Amygdala (tissue), 56 donors: ENCODE measurements at places on chromosomes 12 and 14.
A peak's percentile ranks its signal among the peaks of the same experiment; 100 is the strongest.

DNA sequence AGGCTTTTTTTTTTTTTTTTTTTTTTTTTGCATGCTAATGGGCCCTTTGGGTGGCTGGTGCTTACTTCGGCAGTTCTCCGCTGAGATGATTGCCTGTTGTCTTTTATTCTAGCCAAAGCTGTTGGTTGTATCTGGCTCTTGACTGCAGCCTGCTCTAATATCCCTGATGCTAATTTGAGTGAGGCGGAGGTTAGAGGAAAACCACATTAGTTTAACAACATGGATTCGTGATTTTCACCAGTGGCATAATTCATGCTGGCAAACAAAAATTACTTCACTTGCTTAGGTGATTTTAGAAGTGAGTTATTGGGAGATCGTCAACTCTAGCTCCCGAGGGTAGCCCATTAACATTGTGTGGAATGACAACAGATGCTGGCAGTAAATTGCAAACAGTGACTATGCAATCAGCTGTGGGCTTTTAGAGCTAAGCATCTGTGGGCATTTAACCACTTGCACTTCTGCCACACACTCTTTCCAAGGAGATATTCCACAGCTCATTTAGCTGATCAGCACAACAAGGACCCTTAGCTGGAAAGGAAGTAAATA is 97.6 kb upstream of the ZDHHC17 start:
- no peak for DNase-seq

DNA sequence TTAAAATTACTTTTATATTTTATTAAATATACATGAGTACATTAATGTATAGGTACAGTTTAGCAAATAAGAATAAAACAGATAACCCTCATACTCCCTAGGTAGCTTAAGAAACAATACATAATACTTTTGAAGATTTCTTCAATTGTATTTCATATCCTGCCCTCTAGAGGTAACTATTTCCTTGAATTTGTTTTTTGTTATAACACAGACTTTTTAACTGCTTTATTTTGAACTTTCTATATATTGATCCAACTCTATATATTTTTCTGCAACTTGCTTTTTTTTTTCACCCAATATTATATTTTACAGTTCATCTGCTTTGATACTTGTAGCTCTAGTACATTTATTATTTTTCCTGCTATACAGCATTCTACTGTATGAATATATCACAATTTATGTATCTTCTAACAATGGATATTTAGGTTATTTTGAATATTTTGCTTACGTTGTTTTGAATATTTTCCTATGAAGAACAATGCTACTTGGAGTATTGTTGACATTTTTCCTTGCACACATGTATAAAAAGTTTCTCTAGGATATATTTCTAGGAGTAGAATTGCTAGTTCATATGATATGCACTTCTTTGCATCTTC is 72.8 kb upstream of the ABCD2 start:
- DNase-seq = no peak

GRCh38 chr14:66442953-66443571 is 43.1 kb upstream of the CCDC196 start:
- no peak for DNase-seq

GRCh38 chr12:21459474-21459873 is 22.0 kb downstream of the PYROXD1 start:
- DNase-seq = no peak

- no peak for DNase-seq
These were observed 1213.6 kb downstream of the GALC start for GRCh38 chr14:86779416-86779815.

GRCh38 chr12:132262256-132263060 is 66.9 kb downstream of the GALNT9 start:
- no peak for DNase-seq

DNA sequence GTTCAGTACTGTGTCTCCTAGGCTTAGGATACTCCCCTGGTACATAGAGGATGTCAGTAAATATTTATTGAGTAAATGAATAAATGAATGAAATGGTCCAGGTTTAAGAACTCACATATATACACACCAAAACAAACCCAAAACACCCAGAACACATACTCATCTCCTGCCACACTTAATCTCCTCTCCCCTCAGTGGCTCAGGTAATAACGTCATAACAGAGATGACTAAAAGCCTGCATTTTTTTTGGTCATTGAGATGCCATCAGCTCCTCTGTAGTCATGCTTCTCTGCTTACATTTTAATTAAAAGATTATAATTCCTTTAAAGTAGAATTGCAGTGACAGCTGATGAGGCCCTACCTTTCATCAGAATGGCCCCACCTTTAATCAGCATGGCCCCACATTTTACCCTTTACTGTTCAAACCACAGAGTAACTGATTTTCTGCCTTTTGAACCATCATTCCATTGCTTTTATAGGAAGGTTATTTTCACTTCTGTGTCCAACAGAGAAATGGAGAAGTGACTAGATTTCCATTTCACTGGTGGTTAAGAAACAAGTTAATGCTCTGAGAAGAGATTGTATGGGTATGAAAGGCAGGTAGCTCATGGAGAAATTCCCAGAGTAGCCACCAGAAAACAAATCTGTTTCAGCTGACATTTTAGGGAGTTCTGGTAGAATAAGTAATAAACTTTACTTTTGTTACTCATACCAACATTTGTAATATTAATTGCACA is 193.4 kb upstream of the ATP2B1 start:
- no peak for DNase-seq

GRCh38 chr12:126855768-126856167 is 1411.2 kb upstream of the TMEM132C start:
- DNase-seq = no peak

DNA sequence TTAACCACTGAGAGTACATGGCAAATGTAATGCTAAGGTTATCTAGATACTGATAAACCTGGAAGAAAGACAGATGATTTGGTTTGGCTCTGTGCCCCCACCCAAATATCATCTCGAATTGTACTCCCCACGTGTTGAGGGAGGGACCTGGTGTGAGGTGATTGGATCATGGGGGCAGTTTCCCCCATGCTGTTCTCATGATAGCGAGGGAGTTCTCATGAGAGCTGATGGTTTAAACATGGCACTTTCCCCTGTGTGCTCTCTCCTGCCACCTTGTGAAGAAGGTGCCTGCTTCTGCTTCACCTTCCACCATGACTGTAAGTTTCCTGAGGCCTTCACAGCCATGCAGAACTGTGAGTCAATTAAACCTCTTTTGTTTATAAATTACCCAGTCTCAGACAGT is 14.2 kb downstream of the NOXRED1 start:
- DNase-seq = no peak

GRCh38 chr12:98748463-98748862 is 103.4 kb downstream of the APAF1 start:
- no peak for DNase-seq

- DNase-seq = no peak
These were observed 1349.6 kb upstream of the FLRT2 start for GRCh38 chr14:84180336-84180735.

DNA sequence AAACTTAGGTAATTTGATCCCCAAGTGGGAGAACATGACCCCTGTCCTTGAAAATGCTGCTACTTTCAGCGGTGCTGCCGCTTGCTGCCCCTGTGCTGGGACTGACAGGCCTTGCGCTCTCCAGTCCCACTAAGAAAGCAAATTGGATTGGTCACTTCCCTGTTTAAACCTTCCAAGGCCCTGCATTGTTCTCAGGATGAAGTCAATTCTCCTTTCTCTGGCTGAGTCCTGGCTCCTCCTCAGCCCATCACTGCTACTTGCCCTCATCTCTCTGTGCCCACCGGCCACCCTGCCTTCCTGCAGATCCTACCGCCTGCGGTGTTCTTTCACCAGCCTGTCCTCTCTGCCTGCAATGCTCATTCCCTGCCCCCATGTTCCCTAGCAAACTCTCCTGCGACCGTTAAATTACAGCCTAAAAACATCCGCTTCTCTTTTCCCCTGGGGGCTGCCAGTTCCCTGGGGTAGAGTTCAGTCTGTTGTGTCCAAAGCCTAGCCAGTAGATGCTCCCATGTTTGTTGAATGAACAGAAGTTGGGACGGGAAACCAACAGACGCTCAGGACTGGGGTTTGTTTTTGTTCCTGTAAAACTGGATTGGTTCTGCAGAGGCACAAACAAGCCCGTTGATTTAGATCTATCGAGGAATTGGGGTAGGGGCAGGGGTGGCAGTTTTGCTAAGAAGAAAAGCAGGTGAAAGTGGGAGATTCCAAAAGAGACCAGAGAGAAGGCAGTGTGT is 127.3 kb upstream of the HIF1A start:
- no peak for DNase-seq

DNA sequence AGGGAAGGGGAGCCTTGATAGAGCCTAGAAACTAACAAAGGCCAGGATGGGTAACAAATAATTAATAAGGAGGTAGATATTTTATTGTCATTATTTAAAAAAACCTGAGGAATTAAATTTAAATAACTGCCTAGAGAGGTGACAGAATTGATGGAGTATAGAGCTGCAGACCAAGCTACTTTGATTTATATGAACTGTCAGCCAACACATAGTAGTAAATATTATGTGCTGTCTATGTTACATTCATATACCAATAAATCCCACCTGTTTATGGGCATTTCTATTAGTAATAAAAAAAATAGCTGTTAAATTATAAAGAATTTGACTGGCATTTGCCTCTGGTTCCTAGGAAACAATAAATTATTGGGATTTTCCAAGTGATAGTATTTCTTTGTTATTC is 37.7 kb downstream of the TSPAN19 start:
- no peak for DNase-seq

- DNase-seq = no peak
These were observed 291.8 kb downstream of the FOXN3 start for GRCh38 chr14:89125216-89125615.

DNA sequence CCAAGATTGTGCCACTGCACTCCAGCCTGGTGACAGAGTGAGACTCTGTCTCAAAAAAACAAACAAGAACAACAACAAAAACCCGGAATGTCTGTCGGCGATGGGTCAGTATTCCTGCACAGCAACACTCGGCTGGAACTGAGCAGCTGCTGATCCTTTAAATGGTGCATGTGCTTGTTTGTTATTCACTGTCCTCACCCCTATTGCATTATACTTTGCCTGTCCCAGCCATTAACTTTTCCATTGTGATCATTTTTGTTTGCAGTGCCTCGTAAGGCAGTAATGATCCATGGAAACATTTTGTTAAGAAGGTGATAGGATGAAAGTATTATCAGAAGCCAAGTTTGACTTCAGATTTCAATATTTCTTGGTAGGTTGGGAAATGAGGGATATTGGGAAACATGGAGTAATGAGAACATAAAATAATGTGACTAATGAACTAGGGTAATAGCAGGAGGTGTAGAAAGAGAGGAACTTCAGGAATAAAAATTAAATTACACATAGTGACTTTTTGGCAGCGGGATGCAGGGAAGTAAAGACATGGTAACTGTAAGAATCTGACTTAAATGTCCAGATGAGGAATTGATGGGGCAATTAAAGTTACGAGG is 6.1 kb downstream of the ACSS3 start:
- DNase-seq = no peak

GRCh38 chr12:11668611-11669010 is 19.1 kb downstream of the ETV6 start:
- DNase-seq = no peak

- no peak for DNase-seq
These were observed 404.7 kb downstream of the APAF1 start for GRCh38 chr12:99049774-99050173.

GRCh38 chr14:31118892-31119291 is 88.7 kb downstream of the HECTD1 start:
- DNase-seq = no peak

DNA sequence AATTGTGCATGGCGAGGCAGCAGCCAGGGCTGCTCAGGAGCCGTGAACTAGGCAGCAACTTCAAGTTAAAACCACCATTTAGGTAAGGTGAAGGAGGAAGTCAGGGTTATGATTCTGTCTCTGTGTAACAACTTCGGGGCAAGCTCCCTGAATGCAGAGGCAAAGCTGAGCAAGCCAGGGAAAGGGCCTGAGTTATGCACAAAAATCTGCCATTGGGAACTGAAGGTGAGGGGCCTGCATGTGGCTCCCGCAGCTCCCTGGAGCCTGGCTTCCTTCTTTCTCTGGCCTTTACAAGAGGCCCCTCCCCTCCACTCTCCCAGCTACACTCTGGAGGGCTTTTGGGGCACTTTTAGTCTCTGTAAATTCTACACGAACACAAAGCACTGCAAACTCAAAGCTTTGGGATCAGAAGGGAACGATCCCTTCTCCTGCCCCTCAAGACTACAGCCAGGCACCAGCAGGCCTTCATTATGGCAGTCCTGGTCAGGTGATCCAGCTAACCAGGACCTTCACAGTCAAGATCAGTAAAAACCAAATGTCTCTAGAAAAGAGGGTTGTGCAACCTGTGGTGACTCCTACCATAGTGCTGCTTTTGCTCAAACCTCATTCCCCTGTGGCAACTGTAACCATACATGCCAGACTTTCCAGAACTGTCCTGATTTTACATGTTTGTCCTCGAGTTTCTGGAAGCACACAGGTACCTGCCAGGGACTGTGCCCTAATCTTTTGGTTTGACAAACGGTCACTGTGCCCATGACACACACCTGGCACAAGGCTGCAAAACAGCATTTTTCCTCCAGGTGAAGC is 67.2 kb upstream of the PTGR2 start:
- no peak for DNase-seq

- DNase-seq = no peak
These were observed 73.5 kb downstream of the BTG1 start for GRCh38 chr12:92072112-92072511.

GRCh38 chr12:59660148-59660547 is 64.3 kb downstream of the SLC16A7 start:
- no peak for DNase-seq

DNA sequence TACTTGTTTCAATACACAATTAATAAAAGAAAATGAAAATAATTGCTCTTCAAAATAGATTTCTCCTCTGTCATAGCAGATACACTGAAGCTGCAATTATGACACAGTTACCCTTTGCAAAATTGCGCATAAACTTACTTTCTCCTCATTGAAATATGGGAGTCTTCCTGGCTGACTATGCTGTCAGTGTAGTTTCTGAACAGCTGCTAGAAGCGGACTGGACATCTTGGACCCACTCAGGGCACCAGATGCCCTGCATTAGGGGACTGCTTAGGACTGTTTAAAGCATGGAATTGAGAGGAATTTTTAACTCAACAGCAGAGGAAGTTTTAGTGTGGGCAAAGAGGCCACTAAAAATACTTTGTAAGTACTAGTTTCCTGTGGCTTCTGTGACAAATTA is 454.9 kb downstream of the ATP23 start:
- DNase-seq = no peak

- peak; percentile 41 for DNase-seq
These were observed 244.4 kb downstream of the ZFP36L1 start for GRCh38 chr14:68548194-68549076.

- no peak for DNase-seq
These were observed 167.1 kb upstream of the OR4E1 start for GRCh38 chr14:21840765-21841164.

GRCh38 chr12:108193917-108194316 is 64.8 kb downstream of the WSCD2 start:
- DNase-seq = peak; percentile 4

- no peak for DNase-seq
These were observed 43.4 kb downstream of the ELK3 start for GRCh38 chr12:96237465-96238077.

DNA sequence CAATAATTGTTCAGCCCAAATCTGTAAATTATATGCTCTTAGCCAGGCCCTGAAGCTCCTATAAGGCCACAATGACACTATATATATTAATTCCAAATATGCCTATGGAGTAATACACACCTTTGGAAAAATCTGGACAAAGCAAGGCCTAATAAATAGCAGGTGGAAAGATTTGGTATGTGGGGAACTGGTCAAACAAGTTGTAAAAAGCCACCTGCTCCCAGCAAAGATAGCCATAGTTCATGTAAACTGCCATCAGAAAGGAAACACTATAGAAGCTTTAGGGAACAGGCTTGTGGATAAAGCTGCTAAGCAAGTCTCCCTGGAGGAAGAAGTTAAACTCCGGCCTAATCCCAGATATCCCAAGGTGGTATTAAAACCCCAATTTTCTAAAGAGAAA is 29.7 kb downstream of the PRMT8 start:
- DNase-seq = no peak
